ENCODE measurements at places on chromosomes 6 and 20.

DNA sequence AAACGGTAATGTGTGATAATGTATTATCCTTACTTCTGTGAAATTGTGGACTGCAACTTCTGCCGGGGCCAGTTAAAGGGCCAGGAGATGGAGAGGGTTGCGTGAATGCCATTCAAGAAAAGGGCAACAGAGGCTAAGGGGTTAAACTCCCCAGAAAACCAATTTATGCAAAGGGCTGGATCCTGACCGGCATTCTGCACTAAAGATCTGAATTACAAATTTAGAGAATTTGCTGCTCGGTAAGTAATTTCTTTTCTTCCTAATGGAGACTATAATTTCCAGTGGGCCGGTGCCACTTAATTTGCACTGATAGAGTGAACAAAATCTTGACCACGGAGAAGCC is 130.1 kb downstream of the BCAS1 start:
- no peak for DNase-seq

- DNase-seq = no peak
Observed at GRCh38 chr6:14455427-14455826, 337.9 kb downstream of the CD83 start.

DNA sequence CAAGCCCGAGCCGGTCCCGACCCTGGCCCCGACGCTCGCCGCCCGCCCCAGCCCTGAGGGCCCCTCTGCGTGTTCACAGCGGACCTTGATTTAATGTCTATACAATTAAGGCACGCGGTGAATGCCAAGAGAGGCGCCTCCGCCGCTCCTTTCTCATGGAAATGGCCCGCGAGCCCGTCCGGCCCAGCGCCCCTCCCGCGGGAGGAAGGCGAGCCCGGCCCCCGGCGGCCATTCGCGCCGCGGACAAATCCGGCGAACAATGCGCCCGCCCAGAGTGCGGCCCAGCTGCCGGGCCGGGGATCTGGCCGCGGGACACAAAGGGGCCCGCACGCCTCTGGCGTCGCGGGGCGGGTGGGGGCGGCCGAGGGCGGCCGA is 37.5 kb downstream of the YTHDF1 start:
- no peak for DNase-seq

DNA sequence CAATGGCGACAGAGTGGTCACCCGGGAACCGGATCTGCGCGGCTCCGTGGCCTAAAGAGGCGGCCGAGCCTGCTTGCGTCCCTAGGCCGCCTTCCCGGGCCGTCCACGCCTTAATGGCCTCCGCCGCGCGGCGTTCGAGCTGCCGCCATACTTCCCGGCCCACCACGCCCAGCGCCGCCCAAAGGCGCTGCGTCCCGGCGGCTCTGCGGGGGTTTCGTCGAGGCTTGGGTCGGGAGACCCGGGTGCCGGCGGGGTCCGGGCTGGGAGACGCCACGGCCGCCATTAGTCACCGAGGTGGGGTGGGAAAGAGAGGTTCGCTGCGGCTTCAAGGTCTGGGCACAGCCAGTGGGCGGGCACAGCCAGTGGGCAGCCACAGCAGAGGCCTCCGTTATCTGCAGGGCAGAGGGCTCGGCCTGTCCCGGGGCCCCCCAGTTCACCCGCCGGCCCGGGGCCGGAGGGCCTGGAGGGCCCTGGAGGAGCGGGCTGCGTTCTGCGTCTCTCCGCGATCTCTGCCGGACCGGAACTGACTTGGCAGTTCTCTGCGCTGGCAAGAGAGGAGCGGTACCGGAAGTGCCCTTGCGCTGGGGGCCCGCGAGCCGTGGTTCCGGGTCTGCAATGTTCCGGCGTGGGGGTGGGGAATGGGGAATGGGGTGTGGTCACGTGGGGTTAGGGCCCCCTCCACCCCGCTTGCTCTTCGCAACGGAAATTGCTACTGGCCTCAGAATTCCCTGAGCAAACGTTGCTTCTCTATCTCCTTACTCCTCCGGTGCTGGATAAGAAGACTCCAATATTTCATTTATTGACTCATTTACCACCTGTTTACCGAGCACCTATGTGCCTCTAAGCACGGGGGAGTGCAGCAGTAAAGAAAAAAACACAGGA is 82.3 kb downstream of the CNBD2 start:
- DNase-seq = peak; percentile 85

- DNase-seq = no peak
Observed at GRCh38 chr6:156652231-156652750, 124.9 kb upstream of the ARID1B start.

GRCh38 chr6:85569323-85569722 is 24.3 kb downstream of the SNX14 start:
- DNase-seq = no peak

DNA sequence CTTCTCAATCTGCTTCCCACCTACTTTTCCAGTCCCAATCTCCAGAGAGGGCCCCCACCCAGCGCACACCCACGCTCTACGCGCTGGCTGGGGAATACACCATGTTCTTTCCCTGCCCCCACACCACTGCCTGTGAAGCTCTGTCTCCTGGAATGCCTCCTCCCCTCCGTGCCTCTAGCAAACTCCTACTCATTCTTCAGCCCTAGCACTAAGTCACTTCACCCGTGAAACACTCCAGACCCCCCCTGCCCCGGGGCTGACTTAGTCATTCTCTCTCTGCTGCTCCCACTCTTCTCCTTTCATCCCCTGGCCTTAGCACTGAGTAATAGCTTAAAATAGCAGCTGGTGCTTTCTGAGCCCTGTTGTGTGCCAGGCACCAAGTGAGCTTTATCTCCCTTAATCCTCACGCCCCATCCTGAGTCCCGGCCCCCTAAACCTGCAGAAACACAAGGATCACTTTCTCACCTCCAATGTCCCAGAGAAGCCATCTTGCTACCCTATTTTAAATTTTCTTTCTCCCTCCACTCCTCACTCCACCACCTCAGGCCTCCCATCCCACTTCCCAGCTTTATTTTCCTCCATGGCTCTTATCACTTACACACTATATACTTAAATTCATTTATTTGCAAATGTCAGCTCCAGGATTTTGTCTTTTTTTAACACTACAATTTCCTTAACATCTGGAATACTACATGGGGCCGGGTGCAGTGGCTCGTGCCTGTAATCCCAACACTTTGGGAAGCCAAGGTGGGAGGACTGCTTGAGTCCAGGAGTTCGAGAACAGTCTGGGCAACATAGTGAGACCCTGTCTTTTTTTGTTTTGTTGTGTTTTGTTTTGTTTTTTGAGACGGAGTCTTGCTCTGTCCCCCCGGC is 6.3 kb upstream of the PARD6B start:
- no peak for DNase-seq

DNA sequence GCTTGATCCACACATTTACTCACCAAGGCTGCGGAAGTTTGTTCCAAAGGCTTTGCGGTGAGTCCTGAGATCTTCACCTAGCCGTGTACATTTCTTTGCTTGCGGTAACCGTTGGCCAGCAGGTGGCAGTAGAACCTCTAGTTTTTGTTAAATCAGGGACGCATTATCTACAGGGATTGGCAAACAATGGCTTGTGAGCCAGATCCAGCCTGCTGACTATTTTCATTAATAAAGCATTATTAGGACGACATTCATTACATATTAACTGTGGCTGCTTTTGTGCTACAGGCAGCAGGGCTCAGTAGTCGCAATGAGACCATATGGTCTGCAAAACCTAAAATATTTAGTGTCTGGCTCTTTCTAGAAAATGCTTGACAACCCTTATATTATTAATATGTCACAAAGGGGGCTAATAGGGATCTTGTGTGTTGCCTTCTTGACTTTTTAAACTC is 174.1 kb downstream of the DOK5 start:
- peak; percentile 70 for DNase-seq

- no peak for DNase-seq
Observed at GRCh38 chr20:61756966-61757677, 308.6 kb downstream of the TAF4 start.

DNA sequence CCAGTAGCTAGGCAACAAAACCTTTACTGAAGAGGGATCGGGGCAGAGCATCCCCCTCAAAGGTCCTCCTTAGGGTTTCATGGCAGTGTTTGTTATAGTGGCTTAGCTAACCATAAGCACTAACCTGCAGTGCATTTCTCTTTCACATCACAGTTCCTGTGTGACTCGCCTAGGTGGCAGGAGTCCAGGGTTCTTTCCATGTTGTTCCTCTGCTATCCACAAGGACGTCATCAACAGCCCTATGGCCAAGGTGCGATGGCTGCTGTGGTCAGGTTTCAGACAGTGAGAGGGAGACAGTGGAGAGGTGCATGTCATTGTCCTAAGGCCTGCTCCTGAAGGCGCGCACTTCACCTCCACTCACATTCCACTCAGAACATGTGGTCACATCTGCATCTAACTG is 38.8 kb upstream of the FOXA2 start:
- DNase-seq = no peak

DNA sequence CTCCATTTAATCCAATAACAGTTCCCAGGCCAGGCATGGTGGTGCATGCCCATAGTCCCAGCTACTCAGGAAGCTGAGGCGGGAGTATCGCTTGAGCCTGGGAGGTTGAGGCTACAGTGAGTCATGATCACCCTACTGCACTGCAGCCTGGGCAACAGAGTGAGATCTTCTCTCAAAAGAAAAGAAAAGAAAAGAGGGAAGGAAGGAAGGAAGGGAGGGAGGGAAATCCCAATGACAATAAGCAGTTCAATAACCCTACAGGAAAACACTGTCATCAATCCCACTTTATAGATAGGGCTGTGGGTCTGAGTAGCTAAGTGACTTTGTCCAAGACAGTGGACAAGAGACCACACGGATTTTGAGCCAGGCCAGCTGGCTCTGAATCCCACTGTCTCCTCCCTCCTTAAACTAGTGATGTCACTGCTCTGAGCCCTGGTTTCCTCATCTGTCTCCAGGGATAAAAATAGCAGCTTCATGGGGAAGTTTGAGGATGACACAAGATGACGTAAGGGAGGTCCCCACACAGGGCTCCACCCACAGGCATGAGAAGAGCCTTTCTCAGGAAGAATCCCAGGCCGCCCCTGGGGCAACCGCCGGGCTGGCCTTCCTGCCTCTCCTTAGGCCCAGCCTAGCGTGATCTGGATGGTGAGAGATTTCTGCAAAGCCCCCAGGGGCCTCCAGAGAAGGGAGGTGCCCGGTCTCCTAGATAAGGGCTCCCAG is 7.2 kb upstream of the TRIB3 start:
- DNase-seq = no peak

GRCh38 chr6:6895929-6896328 is 211.8 kb upstream of the RREB1 start:
- no peak for DNase-seq

DNA sequence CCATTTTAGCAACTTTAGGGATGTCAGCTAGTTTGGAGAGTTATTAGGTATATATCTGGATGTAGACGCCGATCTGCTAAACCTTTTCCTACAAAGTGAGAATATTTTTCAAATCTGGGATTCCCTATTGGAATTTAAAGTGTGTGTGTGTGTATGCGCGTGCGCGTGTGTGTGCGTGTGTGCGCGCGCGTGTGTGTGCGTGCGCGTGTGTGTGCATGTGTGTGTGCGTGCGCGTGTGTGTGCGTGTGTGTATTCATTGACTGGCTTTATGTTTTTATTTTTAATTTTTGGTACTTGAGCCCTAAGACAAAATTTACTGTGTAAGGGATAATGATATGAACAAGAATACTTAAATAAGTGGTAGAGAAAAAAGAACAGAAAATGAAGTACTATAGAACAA is 8.1 kb downstream of the PRL start:
- DNase-seq = no peak

GRCh38 chr6:98433325-98434056 is 400.9 kb upstream of the POU3F2 start:
- DNase-seq = no peak

DNA sequence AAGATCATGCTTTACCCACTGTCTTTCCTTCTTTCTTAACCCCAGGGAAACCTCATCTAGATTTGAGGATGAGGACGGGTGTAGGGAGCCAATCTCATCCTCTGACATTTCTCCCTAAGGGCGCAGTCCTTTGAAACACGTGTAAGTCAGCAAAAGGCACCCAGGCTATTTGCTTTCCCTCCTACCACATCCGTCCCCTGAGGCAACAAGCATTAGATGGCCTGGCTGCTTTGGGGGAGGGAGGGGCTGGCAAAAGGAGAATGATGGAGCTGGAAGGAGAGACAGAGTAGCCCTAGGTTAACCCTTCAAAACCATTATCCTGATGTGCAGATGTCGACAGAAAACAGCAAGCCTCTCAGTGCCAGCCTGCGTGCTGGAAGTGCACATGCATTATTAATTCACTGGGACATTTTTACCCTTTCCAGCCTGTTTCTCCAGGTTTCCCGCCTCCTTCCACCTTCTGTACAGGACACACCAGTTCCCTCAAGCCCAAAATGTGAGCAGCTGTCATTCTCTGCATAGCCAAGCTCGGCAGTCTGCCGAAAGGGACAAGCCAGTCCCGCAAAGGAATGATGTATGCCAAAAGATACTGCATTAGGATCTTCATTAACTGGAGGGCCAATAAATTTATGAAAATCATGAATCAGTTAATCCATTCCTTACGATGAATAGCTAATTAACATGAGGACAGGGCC is 547.2 kb downstream of the CD83 start:
- DNase-seq = no peak

- no peak for DNase-seq
Observed at GRCh38 chr6:164152611-164153010, 738.1 kb downstream of the QKI start.

- no peak for DNase-seq
Observed at GRCh38 chr6:89604653-89605052, 33.9 kb downstream of the LYRM2 start.

- DNase-seq = peak; percentile 65
Observed at GRCh38 chr20:21189761-21190523, 64.1 kb downstream of the KIZ start.

DNA sequence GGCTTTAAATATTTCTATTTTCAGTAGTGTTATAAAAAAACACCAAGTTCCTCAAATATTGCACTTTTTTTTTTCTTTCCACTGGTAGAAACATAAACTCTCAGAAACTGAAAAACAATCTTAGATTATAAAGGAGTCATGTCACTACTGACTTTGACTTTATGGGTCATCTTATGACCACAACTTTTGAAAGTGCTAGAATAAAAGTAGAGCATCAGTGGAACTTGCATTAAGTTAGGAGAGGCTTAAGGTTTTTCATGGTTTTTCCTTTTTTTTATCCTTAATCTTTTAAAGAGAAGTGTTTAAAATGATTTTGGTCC is 56.6 kb upstream of the SUPT3H start:
- DNase-seq = no peak

DNA sequence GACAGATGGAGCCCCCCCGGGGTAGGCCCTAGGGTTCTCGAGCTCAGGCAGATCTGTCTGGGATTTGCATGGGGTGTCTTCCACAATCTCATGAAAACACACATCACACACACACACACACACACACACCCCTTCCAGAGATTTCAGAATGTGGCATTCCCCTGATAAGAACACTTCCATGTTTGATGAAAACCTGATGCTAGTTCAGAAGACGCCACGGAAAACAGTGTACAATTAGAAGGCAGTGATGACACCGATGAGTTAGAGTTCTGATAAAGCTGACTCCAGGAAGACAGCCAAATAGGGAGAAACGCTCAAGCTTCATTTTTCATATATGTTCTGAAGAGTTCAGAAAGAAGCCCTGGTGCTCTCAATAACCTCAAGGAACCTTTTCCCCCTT is 438.7 kb upstream of the JARID2 start:
- DNase-seq = no peak

Measured in NCI-H1092 treated with DMSO at 0.1 percent for 48 hours (cell line).